H1 (cell line): ENCODE measurements at places on chromosomes 5 and 9.

- no peak for DNase-seq
These were observed 23.1 kb upstream of the ACOT12 start for GRCh38 chr5:81417052-81417451.

DNA sequence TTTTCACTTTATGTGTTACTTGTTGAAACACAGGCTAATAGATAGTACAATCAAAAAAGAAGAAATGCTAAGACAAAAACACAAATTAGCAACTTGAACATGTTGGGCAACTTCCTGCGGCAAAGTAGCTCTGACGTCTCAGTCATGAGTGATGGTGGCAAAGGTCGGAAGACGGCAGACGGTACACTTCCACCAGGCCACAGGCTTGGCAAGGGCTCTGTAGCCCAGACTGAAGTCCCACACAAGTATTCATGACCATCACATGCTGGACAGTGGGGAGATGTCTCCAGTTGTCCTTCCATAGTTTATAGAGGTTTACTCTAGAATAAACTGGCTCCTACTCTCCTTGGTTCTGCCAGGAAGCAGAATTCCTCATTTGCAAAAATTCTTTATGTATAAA is 831.3 kb downstream of the MTRR start:
- no peak for DNase-seq

DNA sequence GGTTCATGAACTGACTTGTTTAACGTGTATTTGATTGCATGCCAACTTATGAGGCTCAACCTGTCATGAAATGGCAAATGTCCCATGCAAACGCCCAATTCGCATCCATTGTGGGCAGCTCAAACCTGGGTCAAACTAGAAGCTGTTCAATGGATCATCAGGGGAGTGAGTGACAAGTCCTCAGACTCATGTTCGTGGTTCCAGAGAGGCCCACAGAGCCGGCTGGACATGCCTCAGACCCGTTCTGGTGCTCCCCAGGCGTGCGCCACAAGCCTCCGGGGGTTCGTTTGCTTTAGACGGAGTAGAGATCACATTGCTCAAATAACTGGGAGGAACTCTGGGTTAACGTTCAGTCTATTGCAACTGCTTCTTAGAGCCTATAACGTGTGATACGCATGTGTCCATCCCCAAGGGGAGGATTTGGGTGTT is 15.0 kb downstream of the GFI1B start:
- no peak for DNase-seq

DNA sequence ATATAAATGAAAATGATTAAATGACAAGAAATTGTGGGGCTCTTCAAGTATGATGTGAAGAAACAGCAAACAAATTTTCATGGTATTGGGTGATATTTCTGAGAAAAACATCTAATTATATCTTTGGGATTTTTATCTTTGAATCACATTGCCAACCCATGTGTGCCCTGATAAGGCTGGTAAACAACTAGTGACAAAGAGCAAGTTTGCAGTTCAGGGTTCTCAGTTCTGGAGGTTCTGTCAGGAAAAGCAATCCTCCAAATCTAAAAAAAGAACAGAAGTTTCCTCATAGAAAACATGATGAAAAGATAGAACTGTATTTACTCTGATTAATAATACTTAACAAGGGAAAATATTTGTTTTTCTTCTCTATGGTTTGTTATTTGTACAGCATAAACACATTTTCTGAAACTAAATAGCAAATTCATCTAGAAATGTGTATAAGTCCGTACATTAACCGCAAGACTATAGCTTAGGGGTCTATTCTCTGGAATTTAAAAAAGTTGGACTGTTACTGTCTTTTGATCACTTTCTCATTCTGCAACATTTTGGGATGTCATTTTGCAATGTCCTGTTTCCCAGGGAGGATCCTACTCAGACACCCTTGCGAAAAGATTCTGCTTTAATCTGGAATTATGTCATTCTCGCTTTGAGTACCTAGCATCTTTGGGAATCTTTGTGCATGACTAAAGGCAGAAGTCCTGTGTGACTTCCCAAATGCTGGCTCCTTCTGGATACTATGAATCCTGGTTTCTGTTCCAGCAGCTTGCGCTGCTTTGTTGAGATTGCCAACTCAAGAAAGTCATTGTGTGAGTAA is 308.5 kb downstream of the ADGRV1 start:
- no peak for DNase-seq

- no peak for DNase-seq
These were observed 185.1 kb downstream of the FSTL4 start for GRCh38 chr5:133427121-133427777.

DNA sequence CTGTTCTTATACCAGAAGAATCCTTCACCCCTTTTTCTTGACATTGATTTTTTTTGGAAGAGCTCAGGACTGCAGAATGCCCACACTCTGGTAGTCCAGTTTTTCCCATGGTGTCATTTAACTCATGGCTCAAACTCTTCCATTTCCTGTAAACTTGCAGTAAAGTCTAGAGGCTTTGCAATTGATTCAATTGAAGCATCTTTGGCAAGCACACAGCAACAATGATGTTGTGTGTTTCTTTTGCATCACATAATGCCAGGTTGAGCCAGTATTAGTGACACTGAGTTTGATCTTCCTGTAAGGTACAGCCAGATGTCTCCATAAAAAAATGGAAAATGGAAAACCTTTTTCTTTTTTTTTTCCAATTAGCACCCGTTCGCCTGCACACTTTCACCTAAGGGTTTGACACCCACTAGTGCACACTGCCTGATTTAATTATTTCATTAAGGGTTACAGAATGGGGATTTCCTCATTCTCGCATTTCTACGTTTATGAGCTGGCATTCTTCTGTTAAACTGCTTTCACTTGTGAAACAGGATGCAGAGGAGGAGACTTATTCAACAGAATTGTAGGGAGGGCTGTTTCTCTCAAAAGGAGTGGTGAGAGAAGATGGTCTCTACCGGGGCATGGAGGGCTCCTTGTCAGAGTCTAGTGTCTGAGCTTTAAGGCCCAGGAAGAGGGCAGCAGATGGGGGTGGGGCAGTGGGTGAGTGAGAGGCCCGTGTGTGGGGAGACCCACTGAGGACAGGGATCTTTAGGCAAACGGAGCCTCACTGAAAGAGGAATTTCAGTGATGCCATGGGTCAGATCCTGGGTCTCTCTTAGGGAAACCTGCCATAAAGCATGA is 2.2 kb upstream of the S1PR3 start:
- no peak for DNase-seq
